Mononuclear cell (primary cell): ENCODE measurements at places on chromosomes 7 and 10. TPM values are rescaled to one million over a fixed set of nuclear protein-coding genes. Genes with fewer than 3 reads are reported as not detected.

RAMP3 gene
- total RNA-seq: 0.31 TPM

DNAJC12 gene
- total RNA-seq: not detected

PYROXD2 gene
- total RNA-seq: 2.2 TPM

IFIT3 gene
- total RNA-seq: 30.7 TPM

C10orf62 gene
- total RNA-seq: not detected

MBL2 gene
- not detected for total RNA-seq

GSTK1 gene
- total RNA-seq: 245 TPM

CACNB2 gene
- total RNA-seq: not detected

GIMAP8 gene
- total RNA-seq: 4.2 TPM
